Activated T-helper 2 cell treated with anti-CD3 and anti-CD28 coated beads, Interferon-gamma antibody, Interleukin-2, Interleukin-4, amounts not matched to agents 10 μg/mL and 5 μg/mL and 100 μg/mL, durations not matched to agents 14 hours and 24 hours and 36 hours (primary cell): ENCODE measurements at places on chromosomes 7 and 10. TPM values are rescaled to one million over a fixed set of nuclear protein-coding genes. Genes with fewer than 3 reads are reported as not detected.

DNA sequence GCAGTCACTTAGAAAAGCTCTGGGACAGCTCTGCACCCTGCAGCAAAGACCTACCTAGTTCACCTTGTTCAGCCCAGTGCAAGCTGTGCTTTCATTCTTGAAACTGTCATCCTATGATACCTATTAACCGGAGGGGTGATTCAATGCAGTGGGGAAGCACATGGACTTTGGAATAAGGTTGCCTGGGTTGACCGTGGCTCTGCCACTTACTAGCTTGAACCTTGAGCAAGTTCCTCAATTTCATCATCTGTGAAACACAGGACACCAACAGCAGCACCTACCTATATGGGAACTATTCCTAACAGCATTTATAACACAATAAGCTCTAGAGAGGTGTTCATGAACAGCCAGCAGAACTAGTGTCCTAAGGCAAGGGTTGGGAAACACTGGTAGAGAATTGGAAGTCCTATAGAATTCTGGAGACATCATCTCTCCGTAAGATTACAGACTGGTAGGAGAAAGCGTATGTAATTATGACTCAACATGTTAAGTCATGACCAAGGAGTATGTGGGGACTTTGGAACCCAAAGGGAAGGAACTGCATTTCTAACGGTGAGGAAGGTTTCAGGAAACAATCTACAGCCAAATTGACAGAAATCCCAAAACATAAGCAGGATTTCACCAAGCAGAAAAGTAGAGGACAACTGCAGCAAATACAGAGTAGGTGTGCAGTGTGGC, 270.0 kb downstream of the USP6NL start:
- DNase-seq: no peak

DNA sequence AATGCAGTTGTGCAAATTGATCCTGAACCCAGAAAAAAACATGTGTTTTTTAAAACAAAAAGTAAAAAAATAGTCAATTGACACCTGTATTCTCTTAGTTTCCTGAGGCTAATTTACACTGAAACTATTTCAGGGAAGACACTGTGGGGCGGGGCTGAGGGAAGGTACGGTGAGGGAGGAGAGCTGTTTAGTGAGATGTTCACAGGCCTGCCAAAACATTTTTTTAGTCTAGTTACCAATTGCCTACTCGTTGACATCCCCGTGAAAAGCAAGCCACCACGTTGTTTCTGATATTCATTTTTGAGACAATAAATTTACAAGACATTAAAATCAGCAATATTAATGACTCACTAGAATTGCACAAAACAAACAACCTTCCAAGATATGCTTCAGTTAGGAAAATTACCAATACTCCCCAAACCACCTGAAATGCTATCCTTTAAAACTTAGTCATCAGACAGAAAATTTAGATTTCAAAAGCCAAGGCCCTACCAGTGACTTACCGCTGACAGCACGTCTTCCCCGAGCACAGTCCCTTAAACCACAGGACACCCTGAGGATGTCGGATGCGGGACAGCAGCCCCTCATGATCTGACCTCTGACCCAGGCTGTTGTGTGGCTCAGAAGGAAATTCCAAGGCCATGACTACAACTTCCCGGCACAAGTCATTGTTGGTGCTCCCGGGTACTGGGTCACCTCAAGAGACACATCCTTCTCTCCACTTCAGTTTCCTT, 279.2 kb downstream of the PRPF18 start:
- DNase-seq: no peak

GRCh38 chr10:94991243-94991888, 52.9 kb downstream of the CYP2C9 start:
- no peak for DNase-seq

The LRRD1 gene
- total RNA-seq: 0.09 TPM in 1 of 2 replicates, not detected in the other

The HHEX gene
- 0.32 and 0.46 TPM in 2 replicates for total RNA-seq

The VSTM4 gene
- 0.53 and 0.57 TPM in 2 replicates for total RNA-seq
